H1 (cell line): ENCODE measurements at places on chromosomes 12 and 14. TPM values are rescaled to one million over a fixed set of nuclear protein-coding genes. Genes with fewer than 3 reads are reported as not detected.

Gene KLRF1
- total RNA-seq = not detected in 2 replicates

- H3K4me3 ChIP-seq = no peak overlapping the region
- no peak overlapping the region for H3K27ac ChIP-seq
- no peaks in the 10 kb centered on the region for H3K36me3 ChIP-seq
These were observed 87.1 kb upstream of the PLEKHG7 start for GRCh38 chr12:92615703-92616102.

DNA sequence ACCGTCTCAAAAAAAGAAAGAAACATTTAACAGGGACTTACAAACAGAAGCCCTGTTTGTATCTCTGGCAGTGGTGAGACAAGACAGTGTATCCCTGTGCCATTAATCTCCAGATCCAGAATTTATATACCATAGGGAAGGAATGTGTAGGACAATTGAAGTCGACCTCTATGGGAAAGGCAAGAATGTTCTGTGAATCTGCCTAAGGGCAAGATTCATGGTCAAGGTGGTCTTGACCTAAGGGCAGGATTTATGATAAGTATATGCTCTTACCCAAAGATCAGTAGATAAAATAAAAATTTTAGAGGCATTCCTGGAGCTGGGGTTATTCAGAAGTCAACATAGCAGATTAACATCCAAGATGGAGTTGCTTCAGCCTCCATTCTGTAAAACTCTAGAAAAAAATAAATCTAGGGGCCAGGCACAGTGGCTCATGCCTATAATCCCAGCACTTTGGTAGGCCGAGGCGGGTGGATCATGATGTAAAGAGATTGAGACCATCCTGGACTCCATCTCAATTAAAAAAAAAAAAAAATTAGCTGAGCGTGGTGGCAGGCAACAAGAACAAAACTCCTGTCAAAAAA is 21.0 kb upstream of the SP1 start:
- no peaks in the 10 kb centered on the region for H3K27me3 ChIP-seq
- no peak overlapping the region for H3K27ac ChIP-seq
- H3K4me1 ChIP-seq = no peaks in the 10 kb centered on the region
- no peaks in the 10 kb centered on the region for H3K36me3 ChIP-seq
- no peak for DNase-seq

GRCh38 chr14:81178063-81178462 is 42.7 kb downstream of the GTF2A1 start:
- no peak overlapping the region for H3K27ac ChIP-seq
- H3K4me1 ChIP-seq = no peaks in the 10 kb centered on the region
- H3K27me3 ChIP-seq = no peaks in the 10 kb centered on the region
- no peak for DNase-seq
- H3K4me3 ChIP-seq = no peak overlapping the region

- no peaks in the 10 kb centered on the region for H3K27me3 ChIP-seq
- H3K4me1 ChIP-seq = no peaks in the 10 kb centered on the region
- no peak overlapping the region for H3K27ac ChIP-seq
- H3K36me3 ChIP-seq = no peaks in the 10 kb centered on the region
- DNase-seq = no peak
These were observed 77.6 kb upstream of the PRKD1 start for GRCh38 chr14:30005114-30005808.

DNA sequence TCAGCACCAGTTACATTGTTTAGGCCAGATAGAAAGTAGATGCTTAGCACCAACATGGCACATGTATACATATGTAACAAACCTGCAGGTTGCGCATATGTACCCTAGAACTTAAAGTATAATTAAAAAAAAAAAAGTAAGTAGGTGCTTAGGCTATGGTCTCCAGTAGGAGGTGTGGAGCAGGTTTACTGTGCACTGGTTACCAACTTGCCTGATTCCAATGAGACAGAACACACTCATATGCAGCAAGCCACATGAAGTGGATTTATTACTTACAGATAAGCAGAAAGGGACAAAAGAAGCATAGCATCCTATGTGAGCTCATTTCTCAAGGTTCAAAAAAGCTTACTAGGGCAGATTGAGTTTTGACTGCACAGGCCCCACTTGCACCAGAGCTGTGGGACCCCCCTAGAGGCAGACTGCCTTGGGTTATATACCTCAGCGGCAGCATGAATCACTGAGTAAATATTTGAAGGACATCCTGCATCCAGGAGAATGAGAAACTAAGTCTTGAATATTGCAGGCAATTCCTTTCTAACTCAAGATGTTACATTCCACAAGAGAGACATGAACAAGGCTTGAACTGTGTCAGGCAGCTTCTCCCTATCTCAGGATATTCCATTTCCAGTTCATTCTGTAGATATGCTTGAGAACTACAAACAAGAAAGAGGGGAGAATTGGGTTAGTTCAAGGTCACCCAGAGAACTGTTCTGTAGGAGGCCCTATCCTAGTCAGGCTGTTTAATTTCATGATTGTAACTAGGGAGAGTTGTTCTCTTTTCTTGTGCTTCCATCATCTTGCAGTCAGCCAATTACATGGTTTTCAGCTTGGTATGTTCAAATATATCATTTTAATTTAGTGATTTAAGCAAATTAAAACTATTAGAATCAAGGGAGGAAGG is 30.1 kb downstream of the LRFN5 start:
- no peaks in the 10 kb centered on the region for H3K36me3 ChIP-seq
- no peaks in the 10 kb centered on the region for H3K27me3 ChIP-seq
- no peak overlapping the region for H3K27ac ChIP-seq
- H3K4me1 ChIP-seq = no peaks in the 10 kb centered on the region
- peak; percentile 17 for DNase-seq

Gene GRIP1
- 27.3 and 37.6 TPM in 2 replicates for total RNA-seq

Gene SPX
- 0.29 and 1.3 TPM in 2 replicates for total RNA-seq

DNA sequence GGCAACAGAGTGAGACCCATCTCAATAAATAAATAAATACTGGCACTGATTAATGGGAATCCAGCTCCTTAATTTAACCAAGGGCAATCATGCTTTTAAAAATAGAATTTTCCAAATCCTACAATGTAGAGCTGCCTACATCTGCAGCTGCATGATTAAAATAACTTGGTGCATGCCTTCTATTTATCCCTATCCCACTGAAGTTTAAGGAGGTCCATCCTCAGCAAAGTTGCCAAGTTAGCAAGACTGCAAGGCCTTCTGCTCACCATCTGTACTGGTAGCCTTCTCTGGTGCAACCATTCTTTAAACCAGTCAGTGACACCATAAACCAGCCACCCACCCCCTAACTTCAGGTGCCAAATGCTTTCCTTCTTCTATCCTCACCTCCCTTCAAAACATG is 226.1 kb downstream of the ITPR2 start:
- no peaks in the 10 kb centered on the region; the same call in 1 of the 2 replicates for H3K36me3 ChIP-seq
- no peak for DNase-seq
- no peaks in the 10 kb centered on the region for H3K4me1 ChIP-seq
- H3K27ac ChIP-seq = no peak overlapping the region; the same call in 1 of the 2 replicates
- no peak overlapping the region for H3K4me3 ChIP-seq
- H3K27me3 ChIP-seq = no peaks in the 10 kb centered on the region

- H3K4me1 ChIP-seq = peaks cover 5% of the 10 kb centered on the region; the same call in 1 of the 2 replicates
- DNase-seq = no peak
- no peak overlapping the region for H3K4me3 ChIP-seq
- no peaks in the 10 kb centered on the region for H3K27me3 ChIP-seq
These were observed 1.6 kb downstream of the ABCB9 start for GRCh38 chr12:122964439-122965257.

GRCh38 chr14:54889919-54890318 is 12.7 kb downstream of the GCH1 start:
- no peak for DNase-seq
- no peaks in the 10 kb centered on the region for H3K36me3 ChIP-seq
- no peak overlapping the region for H3K27ac ChIP-seq

DNA sequence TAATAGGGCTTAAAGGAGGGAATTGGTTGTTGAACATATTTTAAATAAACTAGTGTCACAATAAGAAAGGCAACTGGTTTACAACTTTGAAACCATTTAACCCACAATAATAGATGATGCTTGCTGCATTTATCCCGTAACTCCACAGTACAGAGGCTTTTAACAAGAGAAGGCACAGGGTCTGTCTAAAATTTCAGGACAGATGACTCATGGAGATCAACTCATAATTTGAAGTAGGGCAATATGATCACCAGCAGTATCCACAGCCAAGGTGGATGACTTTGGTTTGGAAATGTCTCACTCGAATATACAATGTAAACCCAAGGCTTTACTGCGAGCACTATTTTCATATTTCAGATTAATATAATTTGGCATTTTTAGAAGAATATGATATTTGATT is 340.2 kb downstream of the LRIG3 start:
- H3K4me1 ChIP-seq = no peaks in the 10 kb centered on the region
- H3K27ac ChIP-seq = no peak overlapping the region
- DNase-seq = no peak
- no peak overlapping the region for H3K4me3 ChIP-seq
- no peaks in the 10 kb centered on the region for H3K27me3 ChIP-seq

DNA sequence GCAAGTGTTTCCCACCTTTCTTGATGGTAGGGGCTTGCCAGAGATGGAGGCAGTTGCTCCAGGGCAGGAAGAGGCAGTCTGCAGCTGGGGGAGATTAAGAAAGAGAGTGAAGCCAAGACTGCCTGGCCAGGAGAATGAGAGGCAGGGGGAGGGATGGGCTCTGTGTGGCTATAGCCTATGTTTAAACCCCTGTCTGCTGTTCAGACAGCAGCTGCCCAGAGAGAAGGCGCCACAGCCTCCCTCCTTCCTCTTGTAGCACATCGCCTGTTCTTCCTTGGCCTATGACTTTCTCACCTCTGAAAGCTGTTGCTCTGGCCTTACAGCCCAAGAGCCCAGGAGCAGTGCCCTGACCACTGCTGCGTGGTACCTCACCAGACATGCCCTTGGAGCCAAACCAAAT is 61.7 kb downstream of the EMP1 start:
- H3K4me1 ChIP-seq = peaks cover 2% of the 10 kb centered on the region; the same call in 1 of the 2 replicates
- no peak overlapping the region for H3K27ac ChIP-seq
- H3K36me3 ChIP-seq = no peaks in the 10 kb centered on the region
- H3K27me3 ChIP-seq = no peaks in the 10 kb centered on the region
- H3K4me3 ChIP-seq = no peak overlapping the region
- no peak for DNase-seq

- H3K36me3 ChIP-seq = no peaks in the 10 kb centered on the region
- DNase-seq = no peak
- no peak overlapping the region for H3K4me3 ChIP-seq
- no peaks in the 10 kb centered on the region for H3K27me3 ChIP-seq
These were observed 74.4 kb upstream of the CRY1 start for GRCh38 chr12:107167756-107168155.

Gene BICDL1
- 25.9 and 26.9 TPM in 2 replicates for total RNA-seq

- peak overlapping the region; percentile 30; the same call in 1 of the 2 replicates for H3K4me3 ChIP-seq
- no peaks in the 10 kb centered on the region; the same call in 1 of the 2 replicates for H3K27me3 ChIP-seq
- no peaks in the 10 kb centered on the region for H3K36me3 ChIP-seq
- H3K4me1 ChIP-seq = peaks cover 2% of the 10 kb centered on the region; the same call in 1 of the 2 replicates
- no peak overlapping the region for H3K27ac ChIP-seq
- DNase-seq = no peak
These were observed 77.8 kb downstream of the SERPINA3 start for GRCh38 chr14:94689985-94690400.

Gene FBXW8
- 15.9 and 16.0 TPM in 2 replicates for total RNA-seq

Gene PRICKLE1
- 22.4 and 26.1 TPM in 2 replicates for total RNA-seq

- no peak overlapping the region for H3K27ac ChIP-seq
- no peak for DNase-seq
- no peaks in the 10 kb centered on the region for H3K27me3 ChIP-seq
- no peaks in the 10 kb centered on the region for H3K36me3 ChIP-seq
- no peak overlapping the region for H3K4me3 ChIP-seq
- peaks cover 13% of the 10 kb centered on the region for H3K4me1 ChIP-seq
These were observed 114.9 kb downstream of the ANO2 start for GRCh38 chr12:5830111-5830510.
